ENCODE measurements at places on chromosomes 2 and 18.

- DNase-seq = no peak
Observed at GRCh38 chr2:2950403-2950952, 427.1 kb downstream of the EIPR1 start.

- DNase-seq = no peak
Observed at GRCh38 chr18:46910856-46911255, 6.5 kb downstream of the PIAS2 start.

GRCh38 chr2:143530758-143531157, 401.5 kb downstream of the ARHGAP15 start:
- DNase-seq = no peak

DNA sequence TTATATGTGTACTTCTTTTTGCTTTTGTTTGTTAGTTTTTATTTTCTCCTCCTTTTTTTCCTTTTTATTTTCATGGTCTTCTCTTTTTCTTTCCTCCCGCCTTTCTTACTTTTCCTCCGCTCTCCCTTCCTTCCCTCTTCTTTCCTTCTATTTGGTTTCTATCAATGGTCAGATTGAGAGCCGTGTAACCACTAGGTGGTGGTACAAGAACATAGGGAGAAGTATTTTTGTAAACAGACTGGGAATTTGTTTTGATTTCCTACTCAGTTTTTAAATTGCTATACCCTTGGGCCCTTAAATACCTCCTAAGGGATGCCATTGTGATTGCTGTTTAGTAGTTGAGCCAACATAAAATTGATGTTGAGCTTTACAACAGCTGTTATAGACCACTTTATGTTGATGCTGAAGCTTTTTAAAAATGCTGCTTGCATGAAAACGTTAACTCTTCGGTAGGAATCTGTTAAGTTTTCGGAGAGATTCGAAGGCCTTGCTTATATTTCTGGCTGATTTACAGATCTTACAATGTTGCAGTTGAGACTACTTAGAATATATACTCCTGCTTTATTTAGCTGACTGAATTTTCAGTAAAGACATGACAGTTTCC, 124.2 kb downstream of the UBE2E3 start:
- no peak for DNase-seq

DNA sequence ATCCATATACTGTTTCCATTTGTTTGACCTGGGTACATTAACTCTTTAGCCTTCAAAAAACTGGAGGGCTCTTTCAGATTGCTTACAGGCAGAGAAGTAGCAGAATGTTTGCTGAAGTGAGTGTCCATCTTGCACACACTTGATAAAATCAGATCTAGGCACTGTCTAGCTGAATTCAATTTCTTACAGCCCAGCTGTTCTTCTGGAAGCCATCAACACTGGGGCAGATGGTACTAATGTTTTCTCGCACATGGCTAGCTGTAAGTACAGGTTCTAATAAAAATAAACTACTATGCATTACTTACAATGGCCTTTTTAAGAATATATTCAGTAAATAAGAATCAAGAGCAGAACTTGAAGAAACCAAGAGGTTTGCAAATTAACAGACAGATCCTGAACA, 175.9 kb downstream of the NBAS start:
- DNase-seq = no peak

- no peak for DNase-seq
Observed at GRCh38 chr2:160293391-160294091, 93.5 kb upstream of the ITGB6 start.

DNA sequence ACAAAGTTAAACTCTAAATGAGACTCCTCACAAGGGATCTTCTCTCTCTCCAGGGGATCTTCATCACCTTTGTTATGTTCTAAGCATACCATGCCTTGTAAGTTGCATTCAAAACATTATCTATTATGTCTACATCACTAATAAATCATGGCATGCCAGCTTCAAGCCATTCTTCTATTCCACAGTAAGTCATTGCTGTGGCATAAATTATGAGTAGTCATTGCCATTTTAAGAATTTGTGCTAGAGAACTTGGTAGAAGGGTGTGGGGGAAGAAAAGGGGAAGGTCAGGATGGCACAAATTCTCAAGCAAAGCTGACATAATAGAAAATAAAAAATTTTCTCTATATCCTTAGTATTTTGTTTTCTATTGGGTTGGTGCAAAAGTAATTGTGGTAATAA, 33.5 kb downstream of the BARD1 start:
- no peak for DNase-seq

DNA sequence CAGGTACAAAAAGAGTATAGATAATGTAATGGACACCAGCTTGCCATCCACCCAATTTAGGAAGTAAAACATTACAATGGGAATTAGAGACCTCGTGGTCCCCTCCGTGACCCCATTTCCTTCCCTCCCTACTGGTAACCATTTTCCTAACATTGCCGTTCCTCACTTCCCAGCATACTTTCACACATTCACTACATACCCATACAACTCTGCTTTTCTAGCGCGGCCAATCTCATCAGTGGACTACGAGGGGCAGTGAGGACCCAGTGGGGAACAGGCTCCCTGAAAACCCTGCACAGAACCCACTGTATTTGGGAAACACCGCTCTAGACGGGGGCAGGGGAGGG, 1.1 kb downstream of the ENOSF1 start:
- DNase-seq = no peak

DNA sequence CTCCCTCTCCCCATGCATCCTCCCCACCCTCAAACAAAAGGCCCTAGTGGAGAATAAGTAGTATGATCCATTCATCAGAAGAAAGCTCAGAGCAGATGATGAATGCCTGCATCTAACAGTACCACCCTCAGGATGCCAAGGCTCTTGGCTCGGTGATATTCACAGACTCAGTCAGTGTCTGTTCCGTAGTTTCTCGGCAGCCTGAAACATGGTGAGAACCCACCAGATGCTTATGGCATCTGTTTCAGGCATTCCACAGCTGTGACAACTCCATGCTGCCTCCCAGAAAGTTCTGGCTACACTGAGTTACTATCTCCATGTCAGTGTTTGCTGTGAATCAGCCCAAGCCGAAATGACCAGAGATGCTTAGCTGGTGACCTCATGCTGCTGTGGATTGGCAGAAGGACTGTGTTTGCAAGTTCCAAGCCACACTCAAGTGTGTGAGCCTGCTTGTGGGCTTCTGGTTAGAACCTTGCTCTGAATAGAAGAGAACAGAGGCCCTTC, 83.9 kb downstream of the WDSUB1 start:
- no peak for DNase-seq

GRCh38 chr18:33928231-33928630, 296.5 kb downstream of the NOL4 start:
- no peak for DNase-seq

GRCh38 chr2:27772804-27773203, 1.3 kb downstream of the MRPL33 start:
- DNase-seq = no peak

GRCh38 chr2:239425631-239426030, 24.8 kb upstream of the HDAC4 start:
- no peak for DNase-seq

GRCh38 chr2:236257136-236257535, 7.1 kb downstream of the ASB18 start:
- DNase-seq = no peak

GRCh38 chr2:67917332-67918054, 145.3 kb downstream of the C1D start:
- DNase-seq = no peak

DNA sequence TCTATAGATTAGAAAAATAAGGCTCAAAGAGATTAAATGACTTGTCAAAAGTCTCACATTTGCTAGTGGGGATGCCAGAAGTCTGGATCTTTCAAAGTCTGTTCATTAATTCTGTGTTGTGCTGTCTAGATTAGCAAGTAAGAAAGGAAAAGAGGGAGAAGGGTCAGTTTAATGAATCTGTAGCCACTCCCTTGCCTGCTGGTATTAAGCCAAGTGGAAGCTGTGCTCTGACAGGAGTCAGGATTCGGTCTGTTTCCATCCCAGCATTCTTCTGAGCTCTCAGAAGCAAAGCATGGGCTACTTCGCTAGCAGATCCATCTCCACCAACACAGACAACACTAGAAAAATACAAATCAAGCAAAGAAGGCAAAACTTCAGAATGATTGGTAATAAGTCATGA, 98.5 kb downstream of the CERKL start:
- DNase-seq = no peak

DNA sequence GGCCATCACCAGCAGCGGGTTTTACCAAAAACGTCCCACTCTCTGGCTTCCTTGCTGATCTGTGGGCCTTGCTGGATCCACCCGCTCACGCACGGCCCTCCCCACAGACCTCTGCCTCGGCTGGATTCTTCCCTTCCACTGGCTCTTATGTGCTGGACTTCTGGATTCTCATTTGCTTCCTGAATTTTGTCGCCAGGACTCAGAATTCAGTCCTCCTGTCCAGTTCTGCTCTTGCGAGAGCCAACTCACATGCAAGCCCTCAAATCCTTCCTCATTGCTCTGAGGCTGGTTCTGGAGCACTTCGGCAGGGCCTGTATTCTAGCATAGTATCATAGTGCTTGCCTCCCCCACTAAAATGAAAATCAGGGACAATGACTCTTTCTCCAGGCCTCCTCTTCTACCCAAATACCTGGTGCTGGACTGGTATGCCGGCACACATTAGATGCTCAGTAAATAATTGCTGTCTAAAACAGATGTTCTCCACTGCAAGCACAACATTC, 115.5 kb downstream of the ATL2 start:
- no peak for DNase-seq

DNA sequence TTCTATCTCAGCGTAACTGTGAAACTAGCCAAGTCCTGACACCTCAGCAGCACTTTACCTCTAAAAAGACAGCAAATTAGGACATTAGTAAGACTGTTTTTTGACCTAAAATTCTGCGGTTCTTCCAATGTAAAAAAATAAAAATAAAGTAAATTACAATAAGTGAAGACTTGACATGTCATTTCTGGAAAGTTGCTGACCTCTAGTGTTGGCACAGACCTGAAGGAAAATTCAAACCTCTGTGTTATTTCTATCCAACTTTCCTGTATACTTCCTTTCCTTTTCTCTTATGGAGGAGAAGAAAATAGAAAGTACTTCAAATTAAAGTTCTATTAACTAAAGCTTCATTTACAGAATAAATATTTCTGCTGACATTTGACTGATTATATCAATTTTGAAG, 110.6 kb downstream of the TMEM182 start:
- DNase-seq = no peak

- no peak for DNase-seq
Observed at GRCh38 chr18:53937037-53937436, 287.4 kb downstream of the MBD2 start.

DNA sequence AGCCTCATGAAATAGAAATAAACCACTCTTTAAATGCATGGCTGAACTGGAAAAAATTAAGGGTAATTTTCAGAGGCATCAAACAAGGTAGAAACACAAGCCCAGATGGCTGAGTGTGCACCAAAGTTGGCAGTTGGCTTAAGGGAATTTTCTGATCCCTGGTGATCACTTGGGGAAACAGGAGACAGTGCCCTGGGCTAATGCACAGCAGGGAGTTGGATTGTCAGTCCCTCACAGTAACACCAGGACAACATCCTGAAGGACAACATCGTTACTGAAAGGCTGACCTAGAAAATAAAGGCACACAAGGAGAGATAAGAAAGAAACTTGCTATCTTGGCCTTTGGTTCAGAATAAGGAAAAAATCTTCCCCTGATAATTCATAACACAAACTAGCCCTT, 417.0 kb downstream of the SLC4A3 start:
- no peak for DNase-seq

- no peak for DNase-seq
Observed at GRCh38 chr18:55372209-55372608, 215.8 kb downstream of the TCF4 start.

Data from stimulated activated CD8-positive, alpha-beta memory T cell treated with anti-CD3 and anti-CD28 coated beads, Interleukin-15, amount 100 ng/mL, for 1 hour (primary cell).